NCI-H1417 (cell line): ENCODE measurements at places on chromosomes 6 and 20.

- DNase-seq: peak; percentile 17
These were observed 70.6 kb downstream of the SGK1 start for GRCh38 chr6:134247231-134247833.

DNA sequence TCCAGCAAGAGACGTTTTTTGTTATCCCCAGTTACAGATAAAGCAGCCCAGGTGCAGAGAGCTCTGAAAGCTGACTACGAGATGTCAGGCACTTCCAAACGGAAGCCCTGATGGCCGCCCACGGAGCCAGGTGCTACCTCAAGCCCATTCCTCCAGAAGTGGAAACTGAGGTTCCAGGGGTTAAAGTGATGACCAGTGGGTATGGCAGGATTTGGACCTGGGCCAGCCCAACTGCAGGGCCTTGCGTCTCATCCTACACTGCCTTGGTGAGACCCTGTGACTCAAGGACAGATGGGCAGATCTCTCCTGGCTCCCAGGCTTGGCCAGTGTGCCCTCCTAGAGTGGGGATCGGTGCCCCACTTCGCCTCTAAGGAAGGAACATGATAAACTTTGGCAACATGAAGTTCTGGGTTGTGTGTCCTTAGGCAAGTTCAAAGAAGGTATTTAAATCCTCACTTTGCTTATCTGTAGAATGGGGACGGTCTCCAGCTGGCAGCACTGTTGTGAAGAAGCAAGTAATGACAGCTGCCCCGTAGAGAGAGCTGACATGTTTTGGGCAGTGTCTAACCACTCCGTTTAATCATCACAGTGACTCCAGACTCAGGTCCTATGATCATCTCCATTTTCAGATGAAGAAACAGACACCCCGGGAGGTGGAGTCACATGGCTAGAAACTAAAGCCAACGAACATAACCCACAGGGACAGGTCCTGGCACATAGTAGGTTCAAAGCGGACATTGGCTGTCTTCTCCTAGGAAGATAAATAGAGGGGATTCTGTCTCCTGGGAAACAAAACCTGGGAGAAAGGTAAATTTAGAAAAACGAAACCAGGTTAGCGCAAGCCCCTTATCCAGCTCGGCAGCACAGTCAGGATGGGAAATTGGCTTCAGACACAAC, 34.4 kb upstream of the CDH22 start:
- no peak for DNase-seq

GRCh38 chr6:166277018-166277417, 31.2 kb downstream of the PRR18 start:
- peak; percentile 45 for DNase-seq

- DNase-seq: no peak
These were observed 30.8 kb upstream of the IRAK1BP1 start for GRCh38 chr6:78836598-78836997.

GRCh38 chr6:55568808-55569439, 10.1 kb downstream of the HMGCLL1 start:
- DNase-seq: no peak

DNA sequence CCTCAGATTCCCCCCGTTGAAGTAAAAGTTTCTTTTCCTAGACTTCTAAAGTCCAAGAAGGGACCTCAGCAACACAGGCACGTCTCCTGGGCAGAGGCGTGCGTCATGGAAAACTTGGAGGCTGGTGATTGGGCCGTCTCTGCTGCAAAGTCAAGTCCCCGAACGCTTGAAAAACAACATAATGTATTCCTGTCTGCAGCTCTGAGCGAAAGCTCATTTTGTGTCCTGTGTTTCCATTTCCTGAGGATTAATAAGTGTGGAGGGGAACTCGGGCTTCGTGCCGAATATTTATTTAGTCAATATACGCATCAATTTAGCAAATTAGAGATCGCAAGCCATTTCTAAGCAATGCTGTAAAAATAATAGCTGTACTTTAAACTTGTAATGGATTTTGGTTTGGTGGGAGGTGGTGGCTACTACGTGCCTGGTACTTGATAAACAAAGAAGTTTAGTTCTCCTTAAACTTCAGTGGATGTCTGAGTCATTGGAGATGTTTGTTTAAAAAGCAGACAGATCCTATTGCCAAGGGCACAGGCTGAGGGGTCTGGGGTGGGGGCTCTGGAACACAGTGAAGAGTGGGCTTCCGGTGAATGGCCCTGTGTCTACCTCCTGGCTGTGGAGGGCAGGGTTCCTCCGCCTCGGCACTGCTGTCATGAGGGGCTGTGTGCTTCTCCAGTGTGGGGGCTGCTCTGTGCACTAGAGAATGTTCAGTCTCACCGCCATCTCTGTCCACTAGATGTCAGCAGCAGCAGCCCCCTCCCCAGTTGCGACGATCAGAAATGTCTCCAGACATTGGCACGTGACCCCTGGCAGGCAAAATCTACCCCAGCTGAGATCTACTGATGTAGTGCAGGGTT, 21.8 kb downstream of the PCK1 start:
- DNase-seq: peak; percentile 57

DNA sequence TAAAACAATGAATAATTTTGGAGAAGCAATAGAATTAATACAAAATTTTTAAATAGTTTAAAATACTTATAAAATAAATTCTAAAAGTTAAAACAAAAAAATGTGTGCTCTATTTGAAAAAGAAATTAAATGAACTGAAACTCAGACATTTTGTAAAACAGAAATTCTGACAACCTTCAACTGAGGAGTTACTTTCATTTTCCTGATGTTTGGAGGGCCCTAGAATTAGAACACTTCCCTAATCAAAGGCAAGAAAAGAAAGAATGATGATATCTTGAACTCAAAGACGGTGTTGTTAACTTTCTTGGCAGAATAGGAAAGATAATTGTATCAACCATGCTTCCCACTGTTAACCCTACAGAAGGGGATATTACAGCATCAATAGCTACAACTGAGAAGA, 27.9 kb downstream of the SNX14 start:
- no peak for DNase-seq

- peak; percentile 53 for DNase-seq
These were observed 78.2 kb downstream of the LAMA4 start for GRCh38 chr6:112176175-112176574.

DNA sequence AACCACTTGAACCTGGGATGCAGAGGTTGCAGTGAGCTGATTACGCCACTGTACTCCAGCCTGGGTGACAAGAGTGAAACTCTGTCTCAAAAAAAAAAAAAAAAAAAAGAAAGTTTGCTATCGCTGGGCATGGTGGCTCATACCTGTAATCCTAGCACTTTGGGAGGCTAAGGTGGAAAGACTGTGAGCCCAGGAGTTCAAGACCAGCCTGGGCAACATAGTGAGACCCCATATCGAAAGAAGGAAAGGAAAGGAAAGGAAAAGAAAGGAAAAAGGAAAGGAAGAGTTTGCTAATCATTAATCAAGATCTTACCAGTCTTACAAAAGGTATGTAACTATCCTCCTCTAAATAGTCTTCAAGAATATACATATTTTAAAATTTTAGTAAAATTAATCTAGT, 55.4 kb upstream of the SMIM29 start:
- no peak for DNase-seq

- no peak for DNase-seq
These were observed 126.3 kb downstream of the CARMIL1 start for GRCh38 chr6:25405442-25405841.

DNA sequence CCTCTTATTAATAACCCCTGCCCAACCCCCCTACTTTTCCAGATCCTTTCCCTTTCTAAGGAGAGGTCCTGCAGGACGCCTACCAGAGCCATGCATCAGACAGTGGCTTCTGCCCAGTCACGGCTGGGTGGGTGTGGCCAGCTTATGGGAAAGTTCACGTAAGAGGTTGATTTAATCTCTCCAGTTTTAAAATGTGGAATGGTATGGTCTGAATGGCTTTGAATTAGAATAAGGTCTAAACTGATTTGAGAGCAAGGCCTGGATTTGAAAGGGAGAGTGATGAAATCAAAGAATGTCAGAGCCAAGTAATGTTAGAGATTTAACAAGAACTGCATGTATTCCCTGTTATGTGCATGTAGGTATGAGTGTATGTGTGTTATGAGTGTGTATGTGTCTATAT, 275.7 kb downstream of the PAX1 start:
- DNase-seq: no peak

- DNase-seq: no peak
These were observed 305.9 kb downstream of the CLIC5 start for GRCh38 chr6:45709781-45710220.

GRCh38 chr6:134472046-134472445, 154.1 kb upstream of the SGK1 start:
- DNase-seq: no peak

DNA sequence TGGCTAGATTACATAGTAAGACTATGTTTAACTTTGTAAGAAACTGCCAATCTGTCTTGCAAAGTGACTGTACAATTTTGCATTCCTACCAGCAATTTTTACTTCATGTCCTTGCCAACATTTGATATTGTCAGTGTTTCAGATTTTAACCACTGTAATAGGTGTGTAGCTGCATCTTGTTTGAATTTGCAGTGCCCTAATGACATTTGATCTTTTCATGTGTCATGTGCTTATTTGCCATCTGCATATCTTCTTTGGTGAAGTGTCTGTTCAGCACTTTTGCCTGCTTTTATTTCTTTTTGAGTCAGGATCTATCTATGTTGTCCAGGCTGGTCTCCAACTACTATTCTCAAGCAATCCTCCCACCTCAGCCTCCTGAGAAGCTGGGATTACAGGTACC, 2.4 kb upstream of the PRPH2 start:
- DNase-seq: no peak

DNA sequence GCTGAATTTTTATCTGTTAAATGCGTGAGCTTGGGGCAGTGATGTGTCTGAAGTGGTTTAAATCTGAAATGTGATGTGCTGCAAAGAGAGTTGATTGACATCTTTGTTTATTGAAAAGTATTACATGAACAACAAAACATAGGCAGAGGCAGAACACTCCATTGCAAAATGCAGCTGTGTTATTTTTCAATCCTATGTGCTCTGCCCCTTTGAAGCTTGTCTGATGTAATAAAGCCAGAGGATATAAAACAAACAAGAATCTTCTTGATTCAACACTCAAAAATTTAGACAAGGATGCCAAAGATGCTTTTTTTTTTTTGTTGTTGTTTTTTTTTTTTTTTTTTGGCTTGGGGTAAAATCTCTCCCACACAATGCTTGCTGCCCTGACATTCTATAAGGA, 482.4 kb upstream of the MMS22L start:
- DNase-seq: no peak

- DNase-seq: peak; percentile 70
These were observed 68.7 kb downstream of the TOX2 start for GRCh38 chr20:43983359-43983758.

DNA sequence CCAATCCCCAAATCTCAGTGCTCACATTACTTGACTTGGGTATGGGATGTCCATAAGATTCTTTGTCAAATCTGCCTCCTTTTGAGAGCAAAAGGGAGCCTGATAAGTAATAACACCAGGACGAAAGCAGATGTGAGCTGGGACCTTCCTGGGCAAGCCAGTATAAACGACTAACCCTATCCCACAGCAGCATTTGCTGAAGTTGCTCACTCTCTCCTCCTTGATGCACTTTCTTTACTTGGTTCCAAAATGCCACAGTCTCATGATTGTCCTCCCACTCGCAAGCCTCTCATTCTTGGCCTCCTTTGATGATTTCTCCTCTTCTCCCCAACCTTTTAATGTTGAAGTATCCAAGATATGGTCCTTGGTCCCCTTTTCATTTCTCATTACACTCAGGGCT, 44.7 kb upstream of the TAGAP start:
- DNase-seq: no peak

DNA sequence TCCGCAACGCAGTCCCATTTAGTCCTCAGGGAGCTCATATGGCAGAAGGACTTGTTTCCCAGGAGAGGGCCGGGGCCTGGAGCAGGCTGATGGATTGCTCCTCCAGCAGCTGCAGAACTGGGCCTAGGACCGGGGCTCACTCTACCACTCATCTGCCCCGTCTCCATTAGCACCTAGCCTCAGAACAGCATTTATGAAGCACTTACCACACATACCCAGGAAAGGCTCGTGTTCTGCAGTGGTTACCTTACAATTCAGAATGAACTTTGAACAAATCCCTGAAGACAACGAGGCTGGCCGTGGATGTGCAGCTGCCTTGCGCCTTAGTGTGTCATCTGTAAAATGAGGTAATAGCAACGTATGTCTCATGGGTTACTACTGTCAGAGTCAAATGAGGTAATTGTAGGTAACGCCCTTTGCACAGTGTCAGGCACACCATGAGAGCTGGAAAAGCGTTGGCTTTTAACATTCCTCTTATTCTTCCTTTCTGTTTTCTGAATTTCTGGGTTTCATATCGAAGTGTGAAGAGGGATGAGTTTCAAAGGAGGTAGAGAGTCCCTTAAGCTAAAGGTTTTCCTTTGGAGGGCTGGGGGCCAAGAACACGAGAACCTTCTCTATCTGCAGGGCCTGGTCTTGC, 46.3 kb upstream of the CD93 start:
- no peak for DNase-seq

- no peak for DNase-seq
These were observed 340.4 kb downstream of the CDC5L start for GRCh38 chr6:44727651-44728630.

DNA sequence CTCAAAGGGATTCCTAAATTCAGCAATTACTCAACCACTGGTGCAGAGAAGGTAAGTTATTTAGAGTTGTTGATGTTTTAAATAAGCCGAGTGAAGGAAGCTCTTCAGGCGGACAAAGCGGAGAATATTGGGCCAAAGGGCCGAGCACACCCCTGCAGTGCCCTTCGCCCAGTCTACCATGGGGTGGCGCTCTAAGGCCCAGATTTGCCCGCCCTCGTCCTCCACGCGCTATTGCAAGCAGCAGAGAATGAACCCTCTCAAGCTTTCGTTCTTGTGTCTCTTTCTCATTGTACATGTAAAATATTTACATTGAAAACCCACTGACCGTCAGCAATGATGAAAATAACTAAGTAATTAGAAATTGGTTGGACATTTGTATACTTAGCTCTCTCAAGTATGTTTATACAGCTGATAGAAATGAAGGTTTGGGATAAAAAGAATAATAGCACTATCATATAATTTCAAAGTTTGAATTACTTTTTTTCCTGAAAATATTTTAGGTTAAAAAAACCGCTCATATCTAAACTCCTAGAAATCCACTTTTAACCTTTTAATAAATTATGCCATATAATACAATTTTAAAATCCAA, 195.0 kb upstream of the CEP162 start:
- peak; percentile 1 for DNase-seq

DNA sequence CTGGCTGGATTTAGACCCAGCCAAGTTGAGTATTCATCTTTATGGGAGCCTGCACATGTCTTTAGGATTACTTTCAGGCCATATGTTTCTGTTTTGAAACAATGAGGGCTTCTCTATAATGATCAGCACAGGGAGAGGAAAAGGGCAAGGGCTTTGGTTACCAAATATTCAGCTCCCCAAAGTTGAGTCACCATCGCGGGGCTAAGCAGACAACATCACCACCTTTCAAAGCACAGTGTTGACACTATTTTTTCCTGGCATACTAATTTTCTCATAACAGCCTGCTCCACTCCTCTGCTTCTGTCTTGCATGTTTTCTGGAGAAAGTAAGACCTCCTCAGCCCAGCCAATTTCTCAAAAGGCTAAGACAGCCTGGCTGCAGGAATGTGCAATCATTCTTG, 4.9 kb downstream of the SCML4 start:
- no peak for DNase-seq

- DNase-seq: no peak
These were observed 25.3 kb downstream of the PGM3 start for GRCh38 chr6:83167726-83168278.
